Activated naive CD4-positive, alpha-beta T cell treated with anti-CD3 and anti-CD28 coated beads, Interleukin-2, amount 50 U/mL, for 72 hours (primary cell): ENCODE measurements at places on chromosomes 5 and 9. TPM values are rescaled to one million over a fixed set of nuclear protein-coding genes. Genes with fewer than 3 reads are reported as not detected.

Gene SCGB3A2
- total RNA-seq = not detected

Gene CCDC183
- total RNA-seq = 0.18 TPM

Gene SLCO4C1
- total RNA-seq = 0.10 TPM

Gene KLF9
- total RNA-seq = 22.6 TPM

Gene RORB
- total RNA-seq = not detected

Gene OTP
- not detected for total RNA-seq

Gene HEMGN
- total RNA-seq = 1.9 TPM

DNA sequence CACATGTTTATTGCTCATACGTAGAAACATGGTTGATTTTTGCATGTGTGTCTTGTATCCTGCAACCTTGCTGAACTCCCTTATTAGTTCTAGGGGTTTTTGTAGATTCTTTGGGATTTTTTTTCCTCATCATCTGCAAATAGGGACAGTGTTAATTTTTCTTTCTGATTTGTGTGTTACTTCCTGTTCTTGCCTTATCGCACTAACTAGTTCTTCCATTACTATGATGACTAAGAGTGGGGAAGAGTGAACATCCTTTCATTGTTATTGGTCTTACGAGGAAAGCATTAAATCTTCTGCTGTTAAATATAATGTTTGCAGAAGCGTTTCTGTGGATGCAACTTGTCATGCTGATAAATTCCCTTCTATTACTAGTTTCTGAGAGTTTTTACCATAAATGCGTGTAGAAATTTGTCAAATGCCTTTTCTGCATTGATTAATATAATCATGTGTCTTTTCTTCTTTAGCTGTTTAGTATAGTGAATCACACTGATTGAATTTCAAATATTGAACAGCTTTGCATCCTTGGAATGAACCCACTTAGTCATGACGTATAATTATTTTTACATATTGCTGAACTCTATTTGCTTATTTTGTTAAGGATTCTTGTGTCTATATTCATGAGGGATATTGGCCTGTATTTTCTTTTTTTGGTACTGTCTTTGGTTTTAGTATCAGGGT is 32.1 kb upstream of the RNF130 start:
- DNase-seq = no peak

- no peak for DNase-seq
Measured at GRCh38 chr5:155689406-155689805, 637.6 kb upstream of the SGCD start.

- no peak for DNase-seq
Measured at GRCh38 chr5:37876943-37877342, 37.1 kb upstream of the GDNF start.

DNA sequence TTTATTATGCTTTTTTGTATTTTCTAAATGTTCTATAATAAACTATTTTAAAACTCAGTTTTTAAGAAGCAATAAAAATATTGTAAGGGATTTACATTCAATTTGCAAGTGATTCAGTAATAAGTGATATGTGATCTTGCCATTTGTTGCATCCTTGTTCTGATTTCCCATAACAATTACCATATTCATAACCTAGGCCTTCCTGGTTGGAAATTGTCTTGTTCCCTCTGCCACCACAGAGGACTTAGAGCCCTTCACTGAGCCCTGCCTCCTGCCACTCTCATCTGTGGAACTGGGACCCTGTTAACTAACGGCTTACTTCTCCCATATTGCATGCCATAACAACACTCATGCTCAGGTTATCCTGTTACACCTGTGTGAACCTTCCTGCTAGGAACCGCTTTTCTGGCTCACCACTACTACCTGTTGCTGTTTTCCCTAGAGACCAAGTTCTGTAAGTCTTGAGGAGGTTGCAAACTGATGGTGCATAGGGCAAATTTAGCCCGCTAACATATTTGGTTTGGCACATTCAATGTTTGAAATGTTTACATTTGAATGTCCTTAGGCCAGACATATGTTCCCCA is 32.9 kb upstream of the DTWD2 start:
- no peak for DNase-seq

- DNase-seq = no peak
Measured at GRCh38 chr5:142979636-142980035, 209.5 kb downstream of the ARHGAP26 start.

DNA sequence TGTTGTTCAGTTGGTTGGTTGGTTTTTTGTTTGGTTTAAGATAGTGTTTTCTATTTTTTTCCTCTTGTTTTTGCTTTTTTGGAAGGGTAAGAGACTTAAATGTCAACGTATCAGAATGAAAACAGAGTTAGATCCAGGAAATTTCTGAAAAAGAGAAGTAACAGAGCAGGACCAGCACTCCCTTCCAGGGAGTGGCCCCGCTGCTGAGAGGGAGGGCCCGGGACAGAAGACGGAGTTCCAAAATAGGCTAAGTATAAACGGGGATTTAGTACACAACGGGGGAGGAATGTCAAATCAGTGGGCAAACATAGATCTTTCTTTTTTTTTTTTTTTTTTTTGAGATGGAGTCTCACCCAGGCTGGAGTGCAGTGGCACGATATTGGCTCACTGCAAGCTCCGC is 92.7 kb upstream of the RUFY1 start:
- no peak for DNase-seq

GRCh38 chr5:131581702-131582101 is 53.3 kb downstream of the RAPGEF6 start:
- no peak for DNase-seq
